ENCODE measurements at places on chromosomes 13 and 19.

GRCh38 chr13:25377244-25377962 lies 5.6 kb downstream of the ATP8A2 start:
- no peak for DNase-seq

- DNase-seq = no peak
These were observed 220.4 kb upstream of the HTR2A start for GRCh38 chr13:47117268-47117667.

GRCh38 chr19:16821081-16821480 lies 8.1 kb upstream of the SIN3B start:
- no peak for DNase-seq

- no peak for DNase-seq
These were observed 13.8 kb upstream of the OLFM4 start for GRCh38 chr13:53014495-53015443.

DNA sequence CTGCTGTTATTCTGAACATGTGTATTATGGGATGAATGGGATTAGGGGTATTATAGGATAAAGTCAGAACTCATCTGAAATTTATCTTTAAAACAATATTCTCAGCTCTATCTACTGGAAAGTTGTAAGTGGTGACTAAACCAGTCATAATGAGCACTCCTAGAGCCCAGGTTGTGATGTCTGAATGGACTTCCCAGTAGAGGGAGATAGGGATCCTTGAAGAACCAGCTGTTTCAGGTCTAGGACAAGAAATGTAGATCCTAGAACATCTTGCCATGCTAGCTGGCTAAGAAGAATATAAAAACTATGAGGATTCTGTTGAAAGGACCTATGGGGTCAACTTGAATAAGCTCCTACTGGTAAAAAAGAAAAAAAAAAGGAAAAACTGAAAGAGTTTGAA lies 310.8 kb downstream of the SLC7A1 start:
- DNase-seq = no peak

GRCh38 chr19:51168564-51169282 lies 26.6 kb downstream of the SIGLEC7 start:
- no peak for DNase-seq

DNA sequence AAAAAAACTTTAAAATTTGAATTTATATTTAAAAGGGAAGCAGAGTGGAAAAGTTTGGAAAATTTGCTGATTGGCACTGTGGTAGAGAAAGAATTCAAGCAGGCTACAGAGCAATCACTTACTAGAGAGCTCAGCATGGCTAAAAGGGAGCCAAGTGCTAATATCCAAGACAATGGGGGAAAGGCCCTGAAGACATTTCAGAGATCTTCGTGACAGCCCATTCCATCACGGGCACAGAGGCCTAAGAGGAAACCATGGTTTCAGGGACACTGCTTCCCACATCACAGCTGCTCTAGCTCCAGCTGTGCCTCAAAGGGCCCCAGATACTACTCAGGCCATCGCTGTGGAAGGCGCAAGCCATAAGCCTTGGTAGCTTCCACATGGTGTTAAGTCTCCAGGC lies 73.7 kb downstream of the SGCG start:
- no peak for DNase-seq

GRCh38 chr13:42973581-42973980 lies 18.5 kb downstream of the EPSTI1 start:
- no peak for DNase-seq
